H9 (cell line): ENCODE measurements at places on chromosomes 2 and 18. TPM values are rescaled to one million over a fixed set of nuclear protein-coding genes. Genes with fewer than 3 reads are reported as not detected.

The HS1BP3 gene
- total RNA-seq, result 10.8 and 11.1 TPM in 2 replicates

- H3K27ac ChIP-seq, result no peak overlapping the region
- H3K4me3 ChIP-seq, result no peak overlapping the region
- H3K4me1 ChIP-seq, result no peaks in the 10 kb centered on the region
- H3K27me3 ChIP-seq, result no peaks in the 10 kb centered on the region
- no peak for DNase-seq
Measured at GRCh38 chr2:167017021-167017420, 128.7 kb downstream of the XIRP2 start.

DNA sequence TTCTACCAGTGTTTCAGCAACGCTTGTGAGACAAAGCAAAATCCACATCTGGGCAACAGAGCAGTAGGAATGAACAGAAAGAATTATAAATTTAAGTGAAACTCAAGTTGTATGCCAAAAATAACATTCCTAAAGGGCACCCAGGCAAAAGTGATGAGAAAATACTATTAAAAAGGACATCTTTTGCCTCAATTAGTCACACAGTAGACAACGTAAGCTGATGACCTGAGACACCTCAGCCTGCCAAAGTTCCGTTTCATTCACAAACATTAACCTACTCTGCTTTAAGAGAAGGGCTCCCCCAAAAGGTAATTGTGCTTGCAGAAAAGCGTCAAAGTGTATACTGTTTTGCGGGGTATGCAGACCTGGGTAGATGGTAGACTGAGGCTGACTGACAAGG lies 7.2 kb downstream of the HDLBP start:
- H3K36me3 ChIP-seq, result no peaks in the 10 kb centered on the region
- no peak overlapping the region for H3K4me3 ChIP-seq
- no peaks in the 10 kb centered on the region for H3K27me3 ChIP-seq
- DNase-seq, result no peak
- no peak overlapping the region for H3K27ac ChIP-seq
- H3K4me1 ChIP-seq, result peaks cover 2% of the 10 kb centered on the region; the same call in 1 of the 2 replicates

The IL18RAP gene
- total RNA-seq, result not detected in 2 replicates

GRCh38 chr2:162153608-162154224 lies 1.7 kb upstream of the GCG start:
- peaks cover 3% of the 10 kb centered on the region; the same call in 1 of the 2 replicates for H3K4me1 ChIP-seq
- no peak overlapping the region for H3K4me3 ChIP-seq
- H3K36me3 ChIP-seq, result no peaks in the 10 kb centered on the region
- no peak overlapping the region for H3K27ac ChIP-seq

- H3K36me3 ChIP-seq, result no peaks in the 10 kb centered on the region
- no peaks in the 10 kb centered on the region for H3K4me1 ChIP-seq
- no peak within 1 kb of the TSS for H3K27ac ChIP-seq
Measured at GRCh38 chr2:218381916-218382366, at the start of gene SLC11A1. Gene SLC11A1, plus strand, starts transcription at chr2:218382273. Its CDS starts 96 bp downstream, at chr2:218382369.

GRCh38 chr2:61558160-61558559 lies 20.0 kb upstream of the XPO1 start:
- H3K27me3 ChIP-seq, result no peaks in the 10 kb centered on the region
- no peak overlapping the region for H3K27ac ChIP-seq
- no peaks in the 10 kb centered on the region for H3K36me3 ChIP-seq
- DNase-seq, result no peak
- no peaks in the 10 kb centered on the region for H3K4me1 ChIP-seq

DNA sequence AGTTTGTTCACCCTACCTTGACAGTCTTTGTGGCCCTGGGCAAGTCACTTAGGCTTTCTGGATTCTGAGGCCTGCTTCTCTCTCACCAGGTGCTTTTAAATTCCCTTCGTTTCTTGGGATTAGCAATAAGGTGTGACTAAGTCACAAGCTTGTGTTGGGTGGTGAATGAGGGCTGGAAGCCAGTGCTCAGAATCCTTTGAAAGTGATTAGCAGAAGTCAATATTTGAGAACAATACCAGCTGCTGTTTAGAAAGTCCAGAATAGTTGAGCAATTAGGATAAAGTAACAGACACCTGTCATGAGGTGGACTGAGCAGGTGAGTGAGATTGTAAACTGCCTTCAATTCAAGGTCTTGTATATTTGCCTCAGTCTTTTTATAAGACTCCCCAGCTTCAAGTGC lies 19.3 kb upstream of the MGAT5 start:
- no peak overlapping the region for H3K27ac ChIP-seq
- peaks cover 6% of the 10 kb centered on the region; the same call in 1 of the 2 replicates for H3K36me3 ChIP-seq
- no peaks in the 10 kb centered on the region for H3K4me1 ChIP-seq

DNA sequence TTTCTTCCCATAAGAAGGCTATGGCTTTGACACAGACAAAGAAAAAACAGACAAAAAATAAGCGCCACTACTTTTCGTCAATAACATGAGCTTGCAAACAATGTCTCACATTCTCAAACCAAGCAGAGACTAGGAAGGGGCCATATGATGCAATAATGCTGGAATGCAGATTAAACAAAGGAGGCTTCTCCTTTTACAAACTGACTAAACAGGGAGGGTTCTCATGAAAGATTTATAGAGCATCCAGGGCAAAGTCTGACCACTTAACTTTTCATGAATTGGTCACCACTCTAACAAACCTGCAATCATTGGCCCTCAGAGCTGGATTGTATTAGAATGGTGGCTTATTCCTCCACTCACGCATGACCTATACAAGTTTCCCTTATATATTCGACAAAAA lies 663.3 kb upstream of the CHAC2 start:
- H3K4me3 ChIP-seq, result no peak overlapping the region
- H3K27ac ChIP-seq, result no peak overlapping the region
- H3K27me3 ChIP-seq, result no peaks in the 10 kb centered on the region
- H3K4me1 ChIP-seq, result peaks cover 5% of the 10 kb centered on the region; the same call in 1 of the 2 replicates
- H3K36me3 ChIP-seq, result no peaks in the 10 kb centered on the region; the same call in 2 of the 3 replicates

The PID1 gene
- total RNA-seq, result 1.4 and 1.9 TPM in 2 replicates

GRCh38 chr18:6729247-6730091 lies at the start of gene ARHGAP28:
Gene ARHGAP28, plus strand, starts transcription at chr18:6729716. Its CDS starts 106 bp downstream, at chr18:6729822.
- peak within 1 kb of the TSS; percentile 27 for H3K27ac ChIP-seq
- no peaks in the 10 kb centered on the region for H3K27me3 ChIP-seq
- H3K4me1 ChIP-seq, result peaks cover 9% of the 10 kb centered on the region; the same call in 1 of the 2 replicates
- no peaks in the 10 kb centered on the region for H3K36me3 ChIP-seq

GRCh38 chr2:208208335-208209085 lies 18.7 kb upstream of the C2orf80 start:
- H3K4me3 ChIP-seq, result no peak overlapping the region
- no peak overlapping the region for H3K27ac ChIP-seq
- DNase-seq, result no peak
- H3K4me1 ChIP-seq, result no peaks in the 10 kb centered on the region
- H3K27me3 ChIP-seq, result no peaks in the 10 kb centered on the region

The ANKRD30B gene
- not detected in 2 replicates for total RNA-seq

GRCh38 chr2:105362862-105363591 lies 25.7 kb downstream of the C2orf49 start:
- no peak overlapping the region for H3K27ac ChIP-seq
- peaks cover 16% of the 10 kb centered on the region for H3K36me3 ChIP-seq
- no peaks in the 10 kb centered on the region for H3K27me3 ChIP-seq
- DNase-seq, result no peak
- H3K4me3 ChIP-seq, result no peak overlapping the region

GRCh38 chr2:48946449-48947048 lies 191.0 kb upstream of the LHCGR start:
- H3K4me1 ChIP-seq, result no peaks in the 10 kb centered on the region
- H3K27ac ChIP-seq, result no peak overlapping the region
- no peaks in the 10 kb centered on the region for H3K36me3 ChIP-seq
- no peaks in the 10 kb centered on the region for H3K27me3 ChIP-seq

The AQP12B gene
- not detected in 2 replicates for total RNA-seq

The MAPRE3 gene
- 1.9 and 2.0 TPM in 2 replicates for total RNA-seq

DNA sequence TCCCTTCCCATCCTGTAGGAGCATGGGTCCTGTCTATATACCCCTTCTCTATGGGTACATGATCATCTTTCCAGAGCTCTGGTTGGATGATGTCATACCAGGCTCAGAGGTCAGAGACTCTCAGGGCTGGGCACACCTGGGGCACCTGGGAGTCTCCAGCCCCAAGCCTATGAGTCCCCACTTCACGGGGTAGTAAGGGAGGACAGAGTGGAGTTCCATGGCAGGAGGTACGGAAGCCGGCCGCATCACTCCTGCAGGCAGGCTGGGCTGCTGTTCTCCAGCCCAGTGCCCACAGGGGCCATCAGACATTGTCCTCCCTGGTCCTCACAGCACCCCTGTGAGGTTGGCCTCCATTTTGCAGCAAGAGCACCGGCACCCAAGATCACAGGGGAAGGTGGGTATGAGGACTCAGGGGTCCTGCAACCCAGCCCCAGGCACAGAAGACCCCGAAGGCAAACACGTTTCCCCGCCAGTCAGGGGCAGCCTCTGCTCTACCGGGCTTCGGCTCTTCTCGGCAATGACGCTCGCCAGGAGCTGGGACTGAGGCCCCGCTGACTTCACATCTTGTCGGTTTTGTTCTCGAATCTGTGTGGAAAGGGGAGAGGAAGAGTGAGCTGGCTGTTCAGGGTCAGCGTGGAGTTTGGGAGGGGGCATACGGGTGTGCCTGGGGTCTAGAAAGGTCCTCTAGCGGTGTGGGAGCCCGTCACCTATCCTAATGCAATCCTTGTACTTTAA lies 91.5 kb downstream of the ADD2 start:
- H3K4me3 ChIP-seq, result no peak overlapping the region
- no peak overlapping the region for H3K27ac ChIP-seq
- H3K27me3 ChIP-seq, result no peaks in the 10 kb centered on the region
- no peaks in the 10 kb centered on the region for H3K4me1 ChIP-seq
- DNase-seq, result peak; percentile 10

DNA sequence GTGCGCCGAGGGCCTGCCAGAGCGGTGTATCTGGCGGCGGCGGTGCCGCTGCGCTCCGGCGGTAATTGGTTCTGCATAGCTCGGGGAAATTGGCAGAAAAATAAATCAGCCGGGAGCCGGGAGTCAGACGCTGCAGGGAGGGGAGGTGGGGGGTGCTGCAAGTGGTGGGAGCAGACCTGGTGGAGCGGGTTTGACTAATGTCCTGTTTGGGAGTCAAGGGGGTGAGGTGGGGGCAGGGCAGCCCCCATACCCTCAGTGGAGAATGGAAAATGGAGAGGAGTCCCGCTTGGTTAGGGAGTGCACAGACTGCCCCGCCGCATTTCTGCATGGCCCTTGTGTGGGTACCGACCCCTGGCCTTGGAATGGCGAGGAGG lies 107.3 kb downstream of the DYSF start:
- peaks cover 2% of the 10 kb centered on the region; the same call in 1 of the 3 replicates for H3K36me3 ChIP-seq
- H3K4me1 ChIP-seq, result no peaks in the 10 kb centered on the region
- H3K27ac ChIP-seq, result no peak overlapping the region
- H3K4me3 ChIP-seq, result no peak overlapping the region

- H3K27ac ChIP-seq, result no peak overlapping the region
- H3K4me3 ChIP-seq, result no peak overlapping the region
- peaks cover 32% of the 10 kb centered on the region; the same call in 1 of the 2 replicates for H3K27me3 ChIP-seq
- DNase-seq, result no peak
Measured at GRCh38 chr2:159832858-159833257, 34.9 kb upstream of the CD302 start.

The SERPINB2 gene
- total RNA-seq, result not detected in 2 replicates

DNA sequence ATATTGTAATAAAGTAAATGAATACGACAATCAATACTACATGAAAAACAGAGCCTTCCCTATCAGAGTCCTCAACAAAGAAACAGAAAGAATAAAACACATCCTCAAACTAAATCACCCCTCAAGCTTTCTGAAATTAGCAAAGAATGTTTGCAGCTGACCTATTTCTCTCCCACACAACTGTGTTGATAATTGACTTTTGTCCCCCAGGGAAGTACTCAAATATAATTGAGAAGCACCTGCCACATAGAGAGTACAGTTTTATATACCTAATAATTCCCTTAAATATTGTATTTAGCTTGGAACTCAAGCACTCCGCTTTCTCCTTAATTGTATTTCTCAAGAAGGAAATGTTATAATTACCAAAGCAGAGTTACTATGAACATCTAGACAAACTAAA lies 12.6 kb downstream of the CACNB4 start:
- H3K27ac ChIP-seq, result no peak overlapping the region
- no peaks in the 10 kb centered on the region for H3K36me3 ChIP-seq
- H3K4me3 ChIP-seq, result no peak overlapping the region
- H3K27me3 ChIP-seq, result no peaks in the 10 kb centered on the region
- no peak for DNase-seq

DNA sequence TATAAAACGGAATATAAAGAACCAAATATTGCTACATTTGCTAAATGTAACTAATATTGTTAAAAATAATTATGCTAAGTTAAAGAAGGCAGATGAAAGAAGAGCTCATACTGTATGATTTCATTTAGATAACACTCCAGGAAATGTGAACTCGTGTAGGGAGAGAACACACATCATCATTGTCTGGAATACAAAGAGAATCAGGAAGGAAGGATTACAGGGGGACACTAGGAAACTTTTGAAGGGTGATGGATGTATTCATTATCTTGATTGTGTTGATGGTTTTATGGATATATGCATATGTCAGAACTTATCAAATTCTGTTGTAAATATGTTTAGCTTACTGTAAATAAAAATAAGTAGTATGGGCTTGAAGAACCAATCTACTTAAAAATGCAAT lies 104.1 kb upstream of the TRIB2 start:
- peaks cover 4% of the 10 kb centered on the region; the same call in 1 of the 2 replicates for H3K4me1 ChIP-seq
- H3K27me3 ChIP-seq, result no peaks in the 10 kb centered on the region
- H3K4me3 ChIP-seq, result no peak overlapping the region
- no peak for DNase-seq
- H3K36me3 ChIP-seq, result no peaks in the 10 kb centered on the region
- H3K27ac ChIP-seq, result no peak overlapping the region

The CPS1 gene
- 12.4 and 14.2 TPM in 2 replicates for total RNA-seq

The MROH2A gene
- not detected in 2 replicates for total RNA-seq

GRCh38 chr18:76514573-76514972 lies 19.5 kb upstream of the ZNF516 start:
- no peak overlapping the region for H3K4me3 ChIP-seq
- no peak for DNase-seq
- H3K36me3 ChIP-seq, result no peaks in the 10 kb centered on the region
- H3K27me3 ChIP-seq, result no peaks in the 10 kb centered on the region

GRCh38 chr2:211376410-211376809 lies 820.0 kb downstream of the CPS1 start:
- no peaks in the 10 kb centered on the region for H3K36me3 ChIP-seq
- H3K27me3 ChIP-seq, result no peaks in the 10 kb centered on the region
- no peak overlapping the region for H3K27ac ChIP-seq
- H3K4me3 ChIP-seq, result no peak overlapping the region
- no peak for DNase-seq

GRCh38 chr2:54655046-54655809 lies 68.2 kb upstream of the EML6 start:
- H3K4me3 ChIP-seq, result no peak overlapping the region
- H3K4me1 ChIP-seq, result no peaks in the 10 kb centered on the region
- no peak overlapping the region for H3K27ac ChIP-seq
- no peak for DNase-seq
